ENCODE measurements at places on chromosomes 1 and 21.

DNA sequence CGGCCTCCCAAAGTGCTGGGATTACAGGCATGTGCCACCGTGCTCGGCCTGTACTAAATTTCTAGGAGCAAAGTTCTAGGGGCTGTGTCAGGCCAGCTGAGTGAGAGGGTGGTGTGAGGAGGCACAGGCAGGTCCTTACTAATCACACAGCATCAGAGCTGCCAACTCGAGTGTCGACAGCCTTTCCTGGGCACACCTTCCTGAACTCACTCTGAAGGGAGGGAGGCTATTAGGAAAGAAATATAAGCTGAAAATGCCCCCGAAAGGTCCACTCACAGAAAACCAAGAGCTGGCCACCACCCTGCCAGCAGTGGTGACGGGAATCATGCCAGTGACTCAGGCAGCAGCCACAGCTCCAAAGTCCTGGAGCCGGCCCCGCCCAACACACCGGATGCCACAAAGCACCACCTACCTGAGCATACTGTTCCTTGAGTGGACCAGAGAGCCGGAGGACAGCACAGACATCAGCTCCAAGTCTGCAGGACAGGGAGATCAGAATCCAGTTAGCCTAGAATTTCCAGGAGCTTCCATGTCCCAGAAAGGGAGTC lies 4.5 kb downstream of the PMVK start:
- no peak for DNase-seq

DNA sequence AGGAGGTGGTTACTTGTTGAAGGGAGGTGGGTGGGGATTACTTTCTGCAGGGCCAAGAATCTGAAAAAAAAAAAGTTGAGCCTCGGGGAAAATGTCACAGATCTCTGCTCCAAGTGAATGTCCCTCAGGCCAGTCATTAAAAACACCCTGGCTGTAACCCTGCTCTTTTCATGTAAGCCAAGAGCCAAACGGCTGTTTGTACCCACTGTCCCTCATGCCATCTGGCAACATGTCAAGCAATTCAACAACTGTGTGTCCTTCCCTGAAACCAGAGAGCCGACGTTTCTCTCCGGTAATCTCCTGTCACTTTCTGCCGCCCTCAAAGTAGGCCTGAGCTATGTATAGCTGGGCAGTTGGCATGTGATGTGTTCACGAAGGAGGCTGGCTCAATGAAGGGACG lies 14.7 kb downstream of the CASQ2 start:
- peak; percentile 20 for DNase-seq

DNA sequence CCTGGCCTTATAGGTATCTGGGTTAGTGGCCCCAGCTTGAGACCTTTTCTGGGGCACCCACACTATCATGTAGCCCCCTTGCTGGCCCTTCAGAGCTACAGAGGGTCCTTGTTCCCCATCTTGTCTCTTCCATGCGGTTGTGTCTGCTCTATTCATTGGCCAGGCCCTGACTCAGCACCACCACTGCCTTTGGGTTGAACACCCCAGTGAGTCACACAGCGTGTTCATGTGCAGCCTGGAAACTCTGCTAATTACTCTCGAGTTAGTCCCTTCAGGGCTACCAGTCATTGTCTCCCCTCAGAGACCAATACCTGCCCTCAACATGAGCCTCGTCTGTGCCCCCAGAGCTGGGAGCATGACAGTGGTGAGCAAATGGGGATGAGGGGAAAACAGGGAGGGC lies 28.2 kb upstream of the IKBKE start:
- DNase-seq = no peak

DNA sequence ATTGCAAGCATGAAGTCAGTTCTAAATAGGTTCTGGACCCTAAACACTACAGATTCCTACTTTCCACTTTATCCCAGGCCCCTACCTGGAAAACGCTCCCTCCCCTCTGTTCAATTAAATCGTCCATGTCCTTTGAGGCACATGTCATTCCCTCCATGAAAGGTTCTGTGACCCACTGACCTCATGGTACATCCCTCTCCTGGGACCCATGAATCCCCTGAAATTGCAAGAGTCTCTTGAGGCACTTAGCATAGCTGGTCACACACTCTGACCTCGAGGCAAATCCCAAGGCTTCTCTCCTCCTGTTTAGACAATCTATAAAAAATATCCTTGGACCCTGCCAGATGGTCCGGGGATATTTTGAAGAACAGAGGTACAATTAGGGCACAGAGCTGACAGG lies 34.3 kb upstream of the KRTAP19-8 start:
- peak; percentile 15 for DNase-seq

DNA sequence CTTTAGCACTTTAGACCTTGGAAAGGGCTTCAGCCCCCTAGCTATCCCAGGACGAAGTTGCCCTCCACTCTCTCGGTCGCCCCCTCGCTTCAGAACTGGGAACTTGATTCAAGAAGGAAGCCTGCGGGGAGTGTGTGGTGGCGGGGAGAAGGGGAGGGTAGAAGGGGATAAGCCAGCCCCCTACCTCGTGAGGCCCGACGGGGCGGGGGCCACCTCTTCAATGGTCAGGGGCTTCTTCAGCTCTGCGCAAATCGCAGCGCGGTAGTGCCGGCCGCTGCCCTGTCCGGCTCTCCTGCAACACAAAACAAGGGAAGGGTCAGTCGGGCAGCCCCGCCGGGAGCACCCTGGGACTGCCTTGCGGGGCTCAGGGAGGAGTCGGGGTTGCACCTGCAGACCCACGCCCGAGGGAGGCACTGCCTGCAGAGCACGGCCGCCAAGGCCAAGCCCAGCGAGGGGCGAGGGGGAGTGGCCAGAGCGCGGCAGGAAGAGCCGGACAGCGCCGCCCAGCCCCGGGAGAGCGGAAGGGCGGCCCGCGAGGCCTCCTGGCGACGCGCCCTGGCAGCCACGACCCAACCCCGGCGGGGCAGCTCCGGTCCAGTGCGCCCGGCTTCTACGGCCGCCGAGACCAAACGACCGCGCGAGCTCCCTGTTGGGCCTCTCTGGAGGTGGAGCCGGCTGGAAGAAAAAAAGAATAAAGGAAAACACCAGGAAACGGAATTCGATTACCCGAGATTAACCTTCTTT lies 56.2 kb upstream of the RASAL2 start:
- DNase-seq = peak; percentile 55

DNA sequence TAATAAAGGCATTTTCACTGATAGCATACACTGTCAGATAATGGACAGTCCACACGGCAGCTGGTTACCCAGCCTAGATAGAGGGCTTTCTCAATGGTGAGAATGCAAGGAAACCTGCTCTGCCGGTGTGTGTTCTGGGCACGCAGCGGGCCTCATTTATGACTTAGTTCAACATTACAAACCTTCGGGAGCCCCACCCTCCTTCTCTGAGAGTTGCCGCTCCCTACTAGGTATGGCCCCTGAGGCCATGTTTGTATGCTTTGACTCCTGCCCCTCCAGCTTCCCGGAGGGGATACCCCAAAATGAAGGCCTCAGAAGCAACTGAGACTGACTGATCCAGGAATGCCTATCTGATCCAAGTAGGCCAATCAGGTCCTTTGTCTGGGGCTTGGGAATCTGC lies 17.2 kb upstream of the FABP3 start:
- no peak for DNase-seq

- peak; percentile 38 for DNase-seq
Measured at GRCh38 chr1:117013309-117013858, 11.8 kb downstream of the CD101 start.

DNA sequence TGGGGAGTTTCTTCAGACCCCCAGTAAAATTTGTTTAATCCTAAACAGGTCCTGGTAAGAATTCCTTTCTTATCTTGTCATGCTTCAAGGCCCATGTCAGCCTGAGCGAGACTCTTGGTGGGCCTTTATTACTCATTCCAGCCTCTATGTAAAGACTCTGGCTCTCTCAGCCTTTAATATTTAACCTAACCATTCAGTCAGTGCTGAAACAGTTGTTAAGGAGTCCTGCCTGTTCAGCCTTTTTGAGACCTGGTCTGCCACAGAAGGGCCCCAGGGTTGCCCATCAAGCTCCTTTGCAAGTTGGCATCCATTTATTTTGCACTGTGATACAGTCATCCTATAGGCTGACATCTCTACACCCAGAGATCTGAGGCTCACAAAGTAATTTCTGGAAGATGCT lies 107.7 kb upstream of the VANGL1 start:
- no peak for DNase-seq

GRCh38 chr1:14997646-14998276 lies 155.8 kb upstream of the TMEM51 start:
- DNase-seq = no peak

DNA sequence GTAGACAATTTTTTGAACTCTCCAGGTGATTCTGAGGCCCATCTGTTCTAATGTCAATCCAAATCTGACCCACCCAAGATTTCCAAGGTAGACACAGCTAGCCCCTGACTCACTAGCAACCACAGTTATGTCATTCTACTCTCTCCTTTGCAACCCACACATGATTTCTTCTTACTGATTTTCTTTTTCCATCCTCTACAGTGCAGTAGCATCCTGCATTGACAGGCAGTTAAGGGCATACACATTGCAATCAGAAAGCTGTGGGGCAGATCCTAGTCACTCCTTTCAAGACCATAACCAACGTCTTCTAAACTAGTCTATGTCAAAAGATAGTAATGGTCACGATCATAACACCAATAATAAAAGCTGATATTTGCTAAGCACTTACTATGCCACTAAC lies 54.2 kb downstream of the JAK1 start:
- DNase-seq = no peak

GRCh38 chr1:226723657-226724532 lies 15.2 kb downstream of the ITPKB start:
- DNase-seq = peak; percentile 98

- DNase-seq = no peak
Measured at GRCh38 chr21:41662761-41663160, 104.1 kb downstream of the RIPK4 start.

DNA sequence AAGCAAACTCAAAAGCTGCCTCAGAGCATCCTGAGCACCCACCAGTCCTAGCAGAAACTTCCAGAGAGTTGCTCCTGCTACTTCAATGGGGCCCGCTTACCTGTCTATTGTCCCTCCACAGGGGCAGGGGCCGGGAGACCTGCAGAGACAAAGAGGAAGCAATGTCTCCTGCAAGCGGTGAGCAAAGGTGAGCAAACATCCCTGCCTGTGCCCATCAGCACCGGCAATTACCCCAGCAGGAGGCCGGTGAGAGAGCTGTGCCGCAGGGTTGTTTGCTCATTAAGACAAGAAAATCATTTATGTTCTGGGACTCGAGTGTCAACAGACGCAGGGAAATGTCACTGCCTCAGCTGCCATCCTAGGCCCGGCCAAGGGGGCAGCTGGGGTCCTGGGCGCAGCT lies 53.8 kb upstream of the TARDBP start:
- peak; percentile 97 for DNase-seq

- no peak for DNase-seq
Measured at GRCh38 chr1:61375082-61375880, 292.9 kb downstream of the NFIA start.

DNA sequence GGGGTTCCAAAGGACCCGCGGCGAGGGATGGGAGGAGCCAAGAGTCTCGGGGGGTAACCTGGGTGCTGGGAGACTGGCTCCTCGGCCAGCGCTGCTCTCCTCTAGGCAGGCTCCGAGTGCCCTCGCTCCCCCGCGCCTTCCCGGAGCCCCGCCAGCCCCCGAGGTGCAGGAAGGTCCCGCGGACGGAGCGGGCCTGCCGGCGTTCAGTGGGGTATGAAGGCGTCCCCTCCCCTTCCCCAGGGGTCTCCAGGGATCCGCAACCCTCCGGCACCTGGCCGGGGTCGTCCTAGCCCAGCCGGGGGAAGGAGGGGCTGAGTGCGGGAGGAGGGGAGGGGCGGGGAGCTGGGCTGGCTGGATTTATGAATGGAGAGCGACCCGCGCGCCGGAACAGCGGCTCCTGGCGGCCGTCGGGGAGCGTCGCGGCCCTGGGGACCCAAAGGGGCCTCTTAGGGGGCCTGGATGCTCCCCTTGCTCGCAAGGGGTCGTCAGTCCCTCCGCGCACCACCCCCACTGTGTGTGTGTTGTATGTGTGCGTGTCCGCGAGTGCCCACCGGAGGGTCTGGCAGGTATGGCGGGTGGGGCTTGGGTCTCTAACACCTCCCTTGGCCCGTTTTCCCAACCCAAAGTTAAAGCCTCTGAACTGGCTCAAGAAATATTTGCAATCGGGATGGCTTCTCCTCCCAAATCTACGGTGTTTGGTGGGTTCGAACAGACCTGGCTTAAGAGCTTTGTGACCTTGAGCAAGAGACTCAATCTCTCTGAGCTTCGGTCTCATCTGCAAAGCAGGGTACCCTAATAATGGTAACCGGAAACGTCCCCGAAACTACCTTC lies 642 bp downstream of the HCRTR1 start:
- DNase-seq = peak; percentile 65

DNA sequence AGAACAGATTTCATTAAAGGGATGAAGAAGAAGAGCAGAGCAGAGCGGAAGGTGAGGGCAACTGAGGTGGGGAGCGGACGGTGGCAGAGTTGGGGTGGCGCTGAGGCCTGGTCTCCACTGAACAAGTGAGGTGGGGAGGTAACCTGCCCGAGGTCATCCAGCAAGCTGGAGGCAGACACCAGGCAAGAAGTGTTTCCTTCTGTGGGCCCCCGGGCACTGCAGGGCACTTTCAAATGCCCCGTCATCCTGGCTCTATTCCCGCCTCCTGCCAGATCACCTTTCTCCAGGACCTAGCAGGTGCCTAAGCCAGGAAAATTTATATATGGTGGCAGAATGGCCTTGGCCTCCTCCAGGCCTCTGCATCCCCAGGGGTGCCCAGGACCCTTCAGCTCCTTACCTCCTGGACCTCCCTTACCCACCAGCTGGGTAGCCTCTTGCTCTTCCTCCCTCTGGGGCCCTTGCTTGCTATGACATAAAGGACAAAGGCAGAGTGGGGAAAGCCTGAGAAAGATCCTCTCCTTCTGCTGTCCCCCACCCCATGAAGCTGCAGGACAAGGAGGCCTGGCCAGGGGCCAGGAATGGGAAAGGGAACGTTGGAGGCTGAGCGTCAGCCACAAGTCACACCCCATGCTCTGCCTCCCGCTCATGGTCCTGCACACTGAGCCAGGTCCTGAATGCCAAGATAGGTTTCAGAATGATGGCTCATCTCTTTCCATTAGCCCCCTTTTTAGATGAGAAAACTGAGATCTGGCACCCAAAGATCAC lies 29.0 kb downstream of the VWA5B1 start:
- DNase-seq = no peak

DNA sequence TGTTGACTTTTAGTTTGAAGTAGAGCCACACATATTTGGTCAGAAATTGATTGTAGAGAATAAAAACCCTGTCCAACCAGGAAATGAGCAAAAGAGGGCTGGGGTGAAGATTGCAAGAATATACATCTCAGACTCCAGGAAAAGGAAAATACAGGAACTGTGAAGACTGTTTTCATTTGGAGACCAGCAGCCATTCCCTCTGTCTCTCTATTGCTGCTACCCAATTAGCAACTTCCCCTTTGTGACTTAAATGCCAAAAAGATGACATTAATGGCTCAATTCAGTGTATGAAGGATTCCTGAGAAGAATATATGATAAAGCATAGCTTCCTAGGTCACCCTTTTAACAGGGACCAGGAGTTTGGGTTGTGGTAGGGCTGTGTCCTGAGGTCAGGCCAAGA lies 31.6 kb upstream of the CEP350 start:
- no peak for DNase-seq

GRCh38 chr1:165884690-165885304 lies 57.4 kb downstream of the UCK2 start:
- peak; percentile 24 for DNase-seq

GRCh38 chr1:213466541-213466940 lies 415.5 kb downstream of the RPS6KC1 start:
- no peak for DNase-seq
